ENCODE measurements at places on chromosomes 5 and 9.

DNA sequence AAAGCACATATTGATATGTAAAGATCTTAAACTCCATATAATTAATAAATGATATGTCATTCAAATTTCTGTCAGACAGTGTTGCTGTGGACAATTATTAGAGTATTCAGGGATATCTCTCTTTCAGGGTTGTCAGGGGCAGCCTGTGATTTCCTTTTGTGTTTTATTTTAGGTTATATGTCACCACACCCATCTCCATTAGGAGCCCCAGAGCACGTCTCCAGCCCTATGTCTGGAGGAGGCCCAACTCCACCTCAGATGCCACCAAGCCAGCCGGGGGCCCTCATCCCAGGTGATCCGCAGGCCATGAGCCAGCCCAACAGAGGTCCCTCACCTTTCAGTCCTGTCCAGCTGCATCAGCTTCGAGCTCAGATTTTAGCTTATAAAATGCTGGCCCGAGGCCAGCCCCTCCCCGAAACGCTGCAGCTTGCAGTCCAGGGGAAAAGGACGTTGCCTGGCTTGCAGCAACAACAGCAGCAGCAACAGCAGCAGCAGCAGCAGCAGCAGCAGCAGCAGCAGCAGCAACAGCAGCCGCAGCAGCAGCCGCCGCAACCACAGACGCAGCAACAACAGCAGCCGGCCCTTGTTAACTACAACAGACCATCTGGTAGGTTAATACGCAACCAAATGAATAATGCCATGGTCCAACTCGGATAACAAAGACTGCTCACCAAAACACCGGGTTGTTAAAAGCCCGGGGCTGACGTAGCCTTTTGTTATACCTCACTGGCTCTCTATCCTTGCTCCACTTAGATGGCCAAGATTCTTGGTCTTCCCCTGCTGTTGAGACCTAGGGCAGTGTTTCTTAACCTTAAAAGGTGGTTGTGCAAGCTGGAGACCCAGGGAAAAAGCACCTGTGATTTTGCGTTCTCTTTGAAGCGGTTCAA, 24.4 kb downstream of the SMARCA2 start:
- DNase-seq = no peak

DNA sequence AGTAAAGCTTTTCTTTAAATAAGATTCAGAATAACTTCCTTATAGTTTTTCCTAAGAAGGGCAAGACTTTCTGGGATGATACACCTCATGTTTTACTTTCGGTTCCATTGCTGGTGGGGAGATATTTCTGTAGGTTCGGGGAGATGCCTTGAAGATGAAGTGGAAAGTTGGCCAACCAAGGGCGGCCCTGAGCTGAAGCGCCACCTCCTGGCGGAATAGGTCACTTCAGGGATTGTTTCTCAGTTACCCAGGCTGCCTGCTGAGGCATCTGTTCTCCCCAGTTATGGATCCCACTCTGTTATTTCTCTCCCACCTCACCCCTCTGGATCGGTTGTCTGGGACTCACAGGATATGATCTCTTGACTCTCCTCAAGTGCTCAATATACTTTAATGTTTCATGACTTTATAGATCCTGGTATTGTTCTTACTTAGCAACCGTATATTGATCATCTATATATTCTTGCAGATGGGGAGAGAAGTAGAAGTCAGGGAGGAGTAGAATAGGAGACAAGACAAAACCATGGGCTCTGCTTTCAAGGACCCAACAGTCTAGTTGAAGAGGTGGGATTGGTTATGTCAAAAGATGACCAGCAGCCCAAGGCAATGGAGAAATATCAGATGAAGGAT, 23.4 kb downstream of the MEGF10 start:
- peak; percentile 20 for DNase-seq

DNA sequence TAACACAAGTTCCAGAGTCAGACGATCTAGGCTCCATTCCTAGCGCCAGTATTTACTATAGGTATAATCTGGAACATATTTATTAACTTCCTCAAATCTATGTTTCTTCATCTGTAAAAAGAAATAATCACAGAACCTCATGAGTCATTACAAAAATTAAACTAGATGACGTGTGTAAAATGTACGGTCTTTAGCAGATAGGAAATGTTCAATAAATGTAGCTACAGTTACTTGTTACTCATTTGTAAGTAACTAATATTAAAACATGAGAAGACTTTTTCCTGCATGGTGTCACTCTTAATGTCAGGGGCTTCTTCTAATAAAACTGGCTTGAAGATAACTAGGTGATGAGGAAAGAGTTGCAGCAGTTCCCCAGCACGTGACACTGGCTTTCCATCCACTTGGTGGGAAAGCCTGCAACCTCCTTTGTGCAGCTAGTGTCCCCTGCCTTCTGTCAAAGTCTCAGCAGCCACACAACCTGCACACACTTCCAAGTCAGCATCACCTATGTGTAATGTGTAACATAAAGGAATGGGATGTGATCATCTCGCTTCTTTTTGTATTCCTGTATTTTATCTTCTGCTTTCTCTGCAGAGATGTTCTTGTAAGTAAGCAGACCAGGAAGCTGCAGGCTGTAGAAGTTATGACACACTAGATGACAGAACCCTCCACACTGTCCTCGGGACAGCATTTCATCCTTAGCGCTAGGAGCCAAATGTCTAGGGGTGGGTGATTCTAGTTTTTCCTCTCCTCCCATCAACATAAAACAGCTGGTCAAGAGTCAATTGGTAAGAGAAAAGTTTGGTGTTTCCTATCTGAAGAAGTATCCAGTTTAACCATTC, 1.8 kb upstream of the JAKMIP2 start:
- DNase-seq = no peak

DNA sequence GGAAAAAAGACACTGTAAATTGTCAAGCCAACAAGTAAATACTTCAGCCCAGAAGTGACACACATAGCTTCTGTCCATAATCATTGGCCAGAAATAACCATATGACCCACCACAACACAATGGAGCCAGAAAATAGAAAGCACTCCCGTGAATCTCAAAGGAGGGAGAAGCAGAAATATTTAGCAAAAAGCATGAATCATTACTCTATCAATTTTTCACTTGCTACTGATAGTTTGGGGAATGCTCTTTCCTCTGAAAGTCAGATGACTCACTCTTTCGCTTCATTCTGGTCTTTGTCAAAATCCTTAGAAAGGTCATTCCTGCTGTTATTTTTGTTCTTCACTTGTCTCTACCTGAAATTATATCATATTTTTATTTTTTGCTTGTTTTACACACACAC, 312.6 kb downstream of the TMEM232 start:
- DNase-seq = no peak

DNA sequence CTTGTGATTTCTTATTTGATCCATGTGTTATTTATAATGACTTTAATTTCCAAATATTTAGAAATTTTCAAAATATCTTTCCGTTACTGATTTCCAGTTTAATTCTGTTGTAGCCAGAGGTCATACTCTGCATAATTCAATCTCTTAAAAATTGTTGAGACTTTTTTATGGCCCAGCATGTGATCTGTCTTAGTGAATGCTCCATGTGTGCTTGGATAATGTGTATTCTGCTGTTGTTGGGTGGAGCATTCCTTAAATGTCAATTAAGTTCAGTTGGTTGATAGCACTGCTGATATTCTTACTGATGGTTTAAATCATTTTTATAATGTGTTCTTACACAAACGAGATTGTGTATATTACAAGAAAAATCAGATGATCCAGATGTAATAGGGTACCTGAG, 180.8 kb downstream of the RGS3 start:
- DNase-seq = no peak

GRCh38 chr9:99121604-99122003, 16.7 kb downstream of the TGFBR1 start:
- no peak for DNase-seq

All from activated CD8-positive, alpha-beta memory T cell treated with anti-CD3 and anti-CD28 coated beads for 1 hour (primary cell).